ENCODE measurements at places on chromosomes 3 and 15. TPM values are rescaled to one million over a fixed set of nuclear protein-coding genes. Genes with fewer than 3 reads are reported as not detected.
A peak's percentile ranks its signal among the peaks of the same experiment; 100 is the strongest.

TUSC2 gene
- 36.7 TPM for total RNA-seq

CASR gene
- not detected for total RNA-seq

- no peak overlapping the region for H3K4me3 ChIP-seq
- DNase-seq: no peak
- H3K36me3 ChIP-seq: no peaks in the 10 kb centered on the region
- no peak overlapping the region for H3K27ac ChIP-seq
Observed at GRCh38 chr3:23459889-23460546, 256.9 kb downstream of the UBE2E2 start.

- no peak overlapping the region for H3K27ac ChIP-seq
- H3K4me3 ChIP-seq: no peak overlapping the region
- no peaks in the 10 kb centered on the region for H3K27me3 ChIP-seq
- DNase-seq: no peak
Observed at GRCh38 chr3:177833332-177833731, 636.0 kb upstream of the TBL1XR1 start.

DNA sequence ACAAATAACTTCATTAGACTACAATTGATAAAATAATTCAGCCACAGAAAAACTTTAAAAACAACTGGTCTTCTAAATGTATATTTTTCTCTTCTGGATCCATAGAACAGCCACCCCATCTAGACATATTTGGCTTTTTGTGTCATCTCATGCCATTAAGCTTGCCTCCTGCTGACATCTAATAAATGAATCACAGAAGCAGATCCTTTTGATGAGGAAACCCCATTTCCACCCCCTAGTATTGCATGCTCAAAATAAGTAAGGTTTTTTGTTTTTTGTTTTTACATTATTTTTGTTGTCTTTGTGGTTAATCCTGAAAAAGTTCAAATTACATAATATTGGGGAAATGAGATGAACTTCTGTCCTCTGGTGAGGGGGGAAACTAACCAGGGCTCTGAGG, 94.8 kb downstream of the DUT start:
- H3K4me1 ChIP-seq: no peaks in the 10 kb centered on the region
- DNase-seq: no peak
- no peak overlapping the region for H3K4me3 ChIP-seq
- no peak overlapping the region for H3K27ac ChIP-seq

- DNase-seq: peak; percentile 16
- H3K27ac ChIP-seq: no peak overlapping the region
- no peaks in the 10 kb centered on the region for H3K4me1 ChIP-seq
- no peaks in the 10 kb centered on the region for H3K36me3 ChIP-seq
- no peak overlapping the region for H3K4me3 ChIP-seq
Observed at GRCh38 chr3:45084820-45085816, 59.0 kb downstream of the CLEC3B start.

GRCh38 chr3:114351123-114351821, 57.4 kb downstream of the TIGIT start:
- H3K27me3 ChIP-seq: no peaks in the 10 kb centered on the region
- H3K4me1 ChIP-seq: no peaks in the 10 kb centered on the region
- no peak overlapping the region for H3K4me3 ChIP-seq

LRRC34 gene
- not detected for total RNA-seq

DNA sequence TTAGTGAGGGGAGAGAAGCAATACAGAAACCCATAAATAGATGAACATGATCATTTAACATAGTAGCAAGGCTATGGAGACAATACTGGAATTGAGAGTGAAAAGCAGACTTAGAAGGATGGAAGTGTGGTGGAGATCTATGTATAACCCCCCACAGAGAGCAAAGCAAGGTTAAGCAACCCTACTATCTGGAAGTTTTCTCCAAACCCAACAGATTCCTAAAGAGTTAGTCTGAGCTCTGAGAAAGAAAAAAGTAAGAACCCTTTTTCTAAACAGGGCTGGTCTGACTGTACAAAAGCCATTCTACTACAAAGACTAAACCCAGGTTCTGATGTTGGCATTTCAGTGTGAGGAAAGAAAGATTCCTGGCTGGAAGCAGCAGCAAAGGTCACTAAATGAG, 153.2 kb downstream of the WNT5A start:
- no peaks in the 10 kb centered on the region for H3K4me1 ChIP-seq
- H3K27ac ChIP-seq: no peak overlapping the region
- no peak overlapping the region for H3K4me3 ChIP-seq
- no peaks in the 10 kb centered on the region for H3K36me3 ChIP-seq

DNA sequence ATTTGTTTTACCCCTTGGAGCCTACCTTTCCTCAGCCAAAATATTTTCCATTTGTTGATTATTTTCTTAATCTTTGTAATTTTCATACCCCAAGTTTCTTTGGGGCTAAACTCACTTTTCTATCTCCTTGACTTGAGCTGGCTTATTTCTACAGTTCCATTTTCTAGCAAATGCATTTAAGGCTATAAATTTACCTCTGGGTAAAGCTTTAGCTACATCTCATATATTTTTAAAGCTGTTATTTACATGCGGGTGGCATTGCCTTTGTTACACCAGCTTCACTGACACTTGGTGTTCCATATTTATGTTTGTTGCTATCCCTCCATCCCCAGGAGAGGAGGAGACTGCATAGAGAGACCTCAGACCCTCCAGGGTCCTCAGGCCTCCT, 136.3 kb downstream of the NUP210 start:
- peaks cover 56% of the 10 kb centered on the region for H3K4me1 ChIP-seq
- H3K27ac ChIP-seq: no peak overlapping the region
- 0 out of 3 replicates have a peak, but pooled peaks cover 2% of the 10 kb centered on the region for H3K36me3 ChIP-seq

GRCh38 chr3:15822281-15822680, 24.5 kb upstream of the ANKRD28 start:
- no peak overlapping the region for H3K4me3 ChIP-seq
- H3K27ac ChIP-seq: no peak overlapping the region
- H3K27me3 ChIP-seq: no peaks in the 10 kb centered on the region
- no peak for DNase-seq

DNA sequence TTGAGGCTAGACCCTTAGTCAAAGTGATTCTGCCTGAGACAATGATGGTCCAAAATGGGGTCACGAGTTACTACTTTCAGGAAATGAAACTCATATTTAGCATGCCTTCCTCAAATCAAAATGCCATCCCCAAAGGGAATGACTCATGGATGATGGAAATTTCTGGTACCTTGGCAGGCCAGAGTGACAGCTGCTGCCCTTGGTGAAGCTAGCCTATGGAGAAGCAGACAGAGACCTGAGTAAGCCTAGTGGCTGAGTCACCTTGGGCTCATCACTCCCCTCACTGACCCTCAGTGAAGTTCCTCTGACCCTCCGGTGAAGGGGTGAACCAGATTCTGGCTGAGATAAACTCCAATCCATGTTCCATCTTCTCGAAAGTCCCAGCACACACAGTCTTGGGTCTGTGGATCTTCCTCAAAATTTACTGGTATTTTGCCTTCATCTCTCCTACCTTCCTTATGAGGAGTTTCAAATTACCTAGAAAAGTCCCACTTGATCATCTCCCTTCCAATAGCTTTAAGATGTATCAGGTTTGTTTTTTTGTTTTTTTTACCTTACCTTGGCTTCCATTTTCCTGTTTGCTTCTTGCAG, 54.5 kb upstream of the ABHD17C start:
- H3K4me3 ChIP-seq: no peak overlapping the region
- H3K4me1 ChIP-seq: no peaks in the 10 kb centered on the region
- no peak for DNase-seq
- H3K36me3 ChIP-seq: no peaks in the 10 kb centered on the region

Data from HepG2 (cell line).